A549 treated with RU486 at 1 μM for 4 hours (cell line): ENCODE measurements at places on chromosomes 4 and X. TPM values are rescaled to one million over a fixed set of nuclear protein-coding genes. Genes with fewer than 3 reads are reported as not detected.

The CXCL8 gene
- 8.0 to 17.8 TPM (median 13.6 TPM) in 5 replicates for total RNA-seq

The SPANXB1 gene
- 1.2 to 3.8 TPM (median 1.9 TPM) in 5 replicates for total RNA-seq

The MSN gene
- total RNA-seq = 231 to 316 TPM (median 284 TPM) in 5 replicates

The CITED1 gene
- total RNA-seq = 0.88 to 1.5 TPM (median 1.2 TPM) in 5 replicates

The SNCA gene
- 0.09 to 0.56 TPM (median 0.24 TPM) in 4 of 5 replicates, not detected in the other for total RNA-seq

The VGLL1 gene
- total RNA-seq = not detected in 5 replicates

The CFAP47 gene
- total RNA-seq = not detected in 5 replicates

The RBMXL3 gene
- not detected in 5 replicates for total RNA-seq

The KCNE5 gene
- 0.14 to 0.21 TPM (median 0.19 TPM) in 4 of 5 replicates, not detected in the other for total RNA-seq

The GPRIN3 gene
- total RNA-seq = 1.6 to 5.8 TPM (median 5.6 TPM) in 5 replicates

The MAGEC2 gene
- total RNA-seq = not detected in 5 replicates

The CT45A10 gene
- 0.13 to 0.56 TPM (median 0.33 TPM) in 3 of 5 replicates, not detected in the others for total RNA-seq

The SLC4A4 gene
- total RNA-seq = 1.1 to 2.8 TPM (median 2.2 TPM) in 5 replicates

The HTATSF1 gene
- total RNA-seq = 47.4 to 73.8 TPM (median 61.2 TPM) in 5 replicates

The DUX4 gene
- not detected in 5 replicates for total RNA-seq

The GPAT3 gene
- 37.8 to 51.1 TPM (median 48.3 TPM) in 5 replicates for total RNA-seq

The GPR143 gene
- 0.16 to 0.33 TPM (median 0.27 TPM) in 4 of 5 replicates, not detected in the other for total RNA-seq

The ANKRD50 gene
- total RNA-seq = 2.4 to 5.6 TPM (median 4.7 TPM) in 5 replicates

The BMX gene
- total RNA-seq = not detected in 5 replicates

The GUCY1B1 gene
- total RNA-seq = 0.16 to 0.40 TPM (median 0.27 TPM) in 5 replicates

The RIPPLY1 gene
- 0.10 to 0.30 TPM (median 0.19 TPM) in 3 of 5 replicates, not detected in the others for total RNA-seq

The FGF2 gene
- total RNA-seq = 36.3 to 64.1 TPM (median 51.6 TPM) in 5 replicates

The AR gene
- 2.8 to 3.8 TPM (median 3.6 TPM) in 5 replicates for total RNA-seq

The SPARCL1 gene
- not detected in 5 replicates for total RNA-seq

The DCAF4L1 gene
- 0.05 to 0.13 TPM (median 0.11 TPM) in 5 replicates for total RNA-seq

The MTNR1A gene
- 0.21 to 0.64 TPM (median 0.31 TPM) in 5 replicates for total RNA-seq

The TEX13B gene
- total RNA-seq = not detected in 5 replicates

The DUSP9 gene
- 0.89 to 2.1 TPM (median 1.4 TPM) in 5 replicates for total RNA-seq

The PABPC5 gene
- 0.03 TPM in 1 of 5 replicates, not detected in the others for total RNA-seq

The SPOCK3 gene
- 0.08 to 0.09 TPM in 2 of 5 replicates, not detected in the others for total RNA-seq

The CHST7 gene
- total RNA-seq = 12.6 to 21.9 TPM (median 20.7 TPM) in 5 replicates

The PTTG2 gene
- not detected in 5 replicates for total RNA-seq

The CHRDL1 gene
- total RNA-seq = 0.02 TPM in 1 of 5 replicates, not detected in the others

The DRD5 gene
- total RNA-seq = not detected in 5 replicates

The NUDT10 gene
- 0.31 to 0.62 TPM (median 0.40 TPM) in 5 replicates for total RNA-seq

The HTRA3 gene
- 14.4 to 20.0 TPM (median 17.9 TPM) in 5 replicates for total RNA-seq

The P2RY4 gene
- total RNA-seq = 0.06 TPM in 1 of 5 replicates, not detected in the others

The CCDC160 gene
- not detected in 5 replicates for total RNA-seq

The PABPC4L gene
- total RNA-seq = 0.06 to 0.10 TPM (median 0.07 TPM) in 4 of 5 replicates, not detected in the other

The THAP6 gene
- total RNA-seq = 4.5 to 7.1 TPM (median 5.1 TPM) in 5 replicates

The BBS12 gene
- 1.9 to 3.5 TPM (median 3.2 TPM) in 5 replicates for total RNA-seq

The ADH7 gene
- total RNA-seq = not detected in 5 replicates

The GPC4 gene
- total RNA-seq = not detected in 5 replicates

The GAGE2A gene
- total RNA-seq = not detected in 5 replicates

The CRLF2 gene
- 1.3 to 1.8 TPM (median 1.5 TPM) in 5 replicates for total RNA-seq

The MRFAP1 gene
- 229 to 278 TPM (median 247 TPM) in 5 replicates for total RNA-seq

The ARHGAP6 gene
- total RNA-seq = 0.02 to 0.10 TPM in 2 of 5 replicates, not detected in the others

The PRR27 gene
- not detected in 5 replicates for total RNA-seq

The ADH1B gene
- total RNA-seq = not detected in 5 replicates

The BTC gene
- total RNA-seq = 1.0 to 1.3 TPM (median 1.3 TPM) in 5 replicates

The TTC29 gene
- total RNA-seq = not detected in 5 replicates
